Cardiac muscle cell (in vitro differentiated cells and primary cell): ENCODE measurements at places on chromosomes 2 and 18.

GRCh38 chr2:169911119-169911518 lies 83.9 kb downstream of the UBR3 start:
- no peak for DNase-seq

DNA sequence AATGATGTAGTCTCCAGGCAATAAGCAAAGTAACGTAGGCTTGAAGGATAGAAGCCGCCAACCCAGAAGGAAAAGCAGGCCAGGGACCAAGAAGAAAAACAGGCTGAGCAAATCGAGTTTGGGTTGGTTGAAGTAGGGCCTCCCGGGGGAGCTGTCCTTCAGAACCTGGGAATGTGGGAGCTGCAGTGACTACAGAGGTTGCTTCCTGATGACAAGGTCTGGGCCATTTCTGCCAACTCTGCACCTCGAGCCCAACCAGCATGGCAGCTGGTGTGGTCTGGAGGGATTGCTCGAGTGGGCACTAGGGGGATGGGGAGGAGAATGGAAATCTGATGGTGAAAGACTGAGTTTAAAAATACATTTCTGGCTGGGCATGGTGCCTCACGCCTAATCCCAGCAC lies 14.1 kb downstream of the ACMSD start:
- DNase-seq, result no peak

GRCh38 chr18:10033016-10033399 lies 119.2 kb downstream of the VAPA start:
- DNase-seq, result no peak

GRCh38 chr18:70489986-70490933 lies 201.4 kb downstream of the SOCS6 start:
- DNase-seq, result peak; percentile 75

GRCh38 chr18:370751-371608 lies 103.1 kb upstream of the THOC1 start:
- no peak for DNase-seq

- no peak for DNase-seq
Observed at GRCh38 chr2:73998933-73999332, 14.2 kb downstream of the TET3 start.

DNA sequence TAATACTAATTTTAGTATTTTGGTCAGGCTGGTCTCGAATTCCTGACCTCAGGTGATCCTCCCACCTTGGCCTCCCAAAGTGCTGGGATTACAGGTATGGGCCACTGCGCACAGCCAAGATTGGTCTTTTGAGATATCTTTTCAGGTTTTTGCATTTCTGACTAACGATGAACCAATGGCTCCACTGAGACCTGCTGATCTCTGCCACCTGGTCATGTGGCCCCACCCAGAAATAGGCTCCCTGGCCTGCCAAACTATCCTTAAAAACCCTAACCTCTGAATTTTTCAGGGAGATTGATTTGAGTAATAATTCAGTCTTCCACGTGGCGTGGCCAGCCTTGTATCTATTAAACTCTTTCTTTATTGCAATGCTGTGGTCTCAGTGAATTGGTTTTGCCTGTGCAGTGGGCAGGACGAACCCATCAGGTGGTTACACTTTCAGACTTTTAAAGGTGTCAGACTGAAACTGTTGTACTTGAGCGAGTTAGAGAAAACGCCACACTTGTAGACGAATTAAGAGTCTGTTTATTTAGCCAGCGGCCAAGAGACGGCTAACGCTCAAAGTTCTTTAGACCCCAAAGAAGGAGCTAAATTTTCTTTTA lies 85.8 kb upstream of the MSH6 start:
- no peak for DNase-seq

GRCh38 chr2:21256006-21256405 lies 132.2 kb downstream of the TDRD15 start:
- peak; percentile 67 for DNase-seq

- DNase-seq, result no peak
Observed at GRCh38 chr18:60209042-60209441, 163.5 kb downstream of the MC4R start.
